NCI-H146 (cell line): ENCODE measurements at places on chromosomes 7 and 10.

DNA sequence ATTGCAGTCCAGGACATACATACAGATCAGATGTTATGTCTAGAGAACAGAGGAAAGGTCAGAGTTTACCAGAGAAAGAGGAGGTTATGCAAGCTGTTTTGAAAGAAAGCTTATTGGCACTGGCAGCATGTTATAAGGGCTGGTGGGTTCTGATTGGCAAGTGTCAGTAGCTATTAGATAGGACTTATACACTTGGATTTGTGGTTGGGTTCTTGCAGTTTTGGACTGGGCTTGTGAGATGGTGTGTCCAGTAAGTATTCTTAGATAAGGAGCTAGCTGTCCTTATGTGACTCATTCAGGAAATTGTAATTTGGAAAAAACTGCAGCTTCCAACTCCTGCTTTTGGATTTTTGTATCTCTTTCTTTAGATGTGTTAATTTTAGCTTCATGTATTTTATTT, 130.7 kb upstream of the NAMPT start:
- DNase-seq, result no peak

- no peak for DNase-seq
Measured at GRCh38 chr10:6035101-6035834, 26.9 kb downstream of the IL2RA start.

DNA sequence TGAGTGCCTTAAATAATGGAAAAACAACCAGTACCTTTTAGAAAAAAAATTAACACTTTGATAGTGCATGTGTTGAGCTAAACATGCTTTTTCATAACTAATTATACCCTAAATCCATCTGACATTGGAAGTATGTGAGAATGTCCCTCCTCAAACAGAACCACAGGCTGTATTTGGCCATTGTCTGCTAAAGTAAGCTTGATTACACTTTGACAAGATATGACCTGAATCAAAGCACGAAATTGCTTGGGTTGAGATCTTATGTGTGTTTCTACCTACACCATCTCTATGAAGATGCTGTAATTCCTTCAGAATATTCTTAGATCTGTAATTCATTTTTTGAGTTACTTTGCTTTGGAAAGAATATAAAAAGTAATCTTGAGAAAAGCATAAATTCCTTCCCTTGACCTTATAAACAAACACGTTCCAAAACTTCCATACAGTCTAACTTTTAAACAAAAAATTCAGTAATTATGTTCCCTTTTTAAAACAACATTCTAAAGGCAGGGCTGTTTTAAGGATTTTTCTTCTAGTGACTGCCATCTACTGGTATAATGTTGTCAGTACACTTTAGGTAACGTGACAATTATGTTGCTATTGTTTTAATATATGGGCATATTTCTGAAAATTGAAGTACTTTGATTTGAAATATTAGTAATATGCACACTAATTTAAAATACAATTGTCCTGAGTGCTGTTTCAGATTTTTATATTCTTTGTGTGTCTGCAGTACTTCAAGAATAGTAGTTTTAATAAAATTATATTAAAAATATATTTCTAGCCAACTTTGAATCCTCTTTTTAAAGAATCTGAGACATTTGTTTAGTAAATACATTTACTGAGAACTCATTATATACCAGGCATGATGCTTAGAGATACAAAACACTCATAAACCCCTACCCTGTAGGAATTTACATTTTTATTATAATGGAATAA, 20.9 kb downstream of the CD36 start:
- DNase-seq, result peak; percentile 34

GRCh38 chr7:2894118-2894940, 50.2 kb upstream of the GNA12 start:
- peak; percentile 41 for DNase-seq

DNA sequence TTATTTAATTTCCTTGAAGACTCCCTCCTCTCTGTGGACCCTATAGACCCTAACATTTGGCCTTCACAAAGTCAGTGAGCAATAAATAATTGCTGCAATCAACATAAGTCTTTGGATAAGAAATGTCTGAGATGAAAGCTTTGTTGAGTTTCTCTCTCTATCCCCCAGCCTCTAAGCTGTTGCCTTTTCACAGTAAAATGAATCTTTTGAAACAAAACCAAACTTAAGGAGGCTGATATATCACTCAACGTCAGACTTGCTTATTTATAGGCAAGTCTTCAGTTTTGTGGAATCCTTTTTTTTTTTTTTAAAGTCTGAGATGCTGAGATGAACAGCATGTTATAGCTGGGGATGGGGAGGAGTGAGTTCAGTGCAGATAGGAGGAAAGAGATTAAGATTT, 10.0 kb downstream of the CPED1 start:
- DNase-seq, result no peak

- no peak for DNase-seq
Measured at GRCh38 chr7:152203095-152203494, 177.6 kb downstream of the GALNT11 start.

DNA sequence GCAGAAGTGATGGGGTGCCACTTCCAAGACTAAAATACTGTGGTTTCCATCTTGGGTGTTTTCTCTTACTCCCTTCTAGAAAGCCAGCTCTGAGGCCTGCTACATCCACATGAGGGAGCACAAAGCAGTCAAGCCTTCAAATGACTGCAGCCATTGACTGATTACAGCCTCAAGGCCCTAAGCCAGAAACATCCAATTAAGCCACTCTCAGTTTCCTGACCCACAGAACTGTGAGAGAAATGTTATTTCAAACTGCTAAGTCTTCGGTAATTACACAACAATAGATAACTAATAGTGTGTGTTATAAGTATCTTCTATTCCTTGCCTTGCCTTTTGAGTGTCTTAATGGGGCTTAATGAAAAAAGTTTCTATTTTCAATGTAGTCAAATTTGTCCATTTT, 24.8 kb downstream of the BRAF start:
- DNase-seq, result no peak

DNA sequence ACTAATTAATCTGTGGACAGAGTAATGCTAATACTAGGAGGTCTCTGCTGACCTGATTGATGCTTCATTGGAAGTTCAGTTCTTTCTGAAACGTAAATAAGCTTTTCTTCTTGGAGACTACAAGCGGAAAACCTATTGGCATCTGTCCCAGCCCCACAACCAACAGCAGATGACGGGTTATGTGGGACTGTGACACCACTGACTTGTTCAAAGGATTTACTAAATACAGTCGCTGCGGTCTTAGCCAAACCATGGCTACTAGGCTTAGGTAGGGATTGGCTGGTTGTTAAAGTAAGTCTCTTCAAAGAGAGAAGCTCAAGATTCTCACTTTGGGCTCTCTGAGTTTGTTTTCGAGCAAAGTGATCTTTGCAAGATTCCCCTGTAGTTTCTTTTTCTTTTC, 68.3 kb downstream of the HYCC1 start:
- DNase-seq, result no peak

- no peak for DNase-seq
Measured at GRCh38 chr10:119517235-119518141, 25.0 kb downstream of the RGS10 start.

DNA sequence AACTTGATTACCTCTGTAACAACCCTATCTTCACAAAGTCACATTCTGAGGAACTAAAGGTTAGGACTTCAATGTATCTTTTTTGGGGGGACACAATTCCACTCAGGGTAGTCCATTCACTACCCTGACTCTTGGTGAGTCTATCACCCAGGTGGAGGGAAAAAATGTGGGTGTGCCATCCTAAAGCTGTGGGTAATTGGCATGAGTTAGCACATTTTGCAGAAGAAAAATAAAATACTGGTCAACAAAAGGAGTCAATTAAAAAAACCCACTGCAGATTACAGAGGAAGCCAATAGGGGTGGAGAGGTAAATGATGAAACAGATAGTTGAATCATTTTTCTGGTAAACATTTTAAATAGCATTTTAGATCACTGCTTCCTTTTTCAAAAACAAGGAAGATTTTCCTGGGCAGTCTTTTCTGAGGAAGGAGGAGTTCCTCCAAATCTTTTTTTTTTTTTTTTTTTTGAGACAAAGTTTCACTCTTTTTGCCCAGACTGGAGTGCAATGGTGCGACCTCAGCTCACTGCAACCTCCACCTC, 5.1 kb upstream of the BLVRA start:
- no peak for DNase-seq

DNA sequence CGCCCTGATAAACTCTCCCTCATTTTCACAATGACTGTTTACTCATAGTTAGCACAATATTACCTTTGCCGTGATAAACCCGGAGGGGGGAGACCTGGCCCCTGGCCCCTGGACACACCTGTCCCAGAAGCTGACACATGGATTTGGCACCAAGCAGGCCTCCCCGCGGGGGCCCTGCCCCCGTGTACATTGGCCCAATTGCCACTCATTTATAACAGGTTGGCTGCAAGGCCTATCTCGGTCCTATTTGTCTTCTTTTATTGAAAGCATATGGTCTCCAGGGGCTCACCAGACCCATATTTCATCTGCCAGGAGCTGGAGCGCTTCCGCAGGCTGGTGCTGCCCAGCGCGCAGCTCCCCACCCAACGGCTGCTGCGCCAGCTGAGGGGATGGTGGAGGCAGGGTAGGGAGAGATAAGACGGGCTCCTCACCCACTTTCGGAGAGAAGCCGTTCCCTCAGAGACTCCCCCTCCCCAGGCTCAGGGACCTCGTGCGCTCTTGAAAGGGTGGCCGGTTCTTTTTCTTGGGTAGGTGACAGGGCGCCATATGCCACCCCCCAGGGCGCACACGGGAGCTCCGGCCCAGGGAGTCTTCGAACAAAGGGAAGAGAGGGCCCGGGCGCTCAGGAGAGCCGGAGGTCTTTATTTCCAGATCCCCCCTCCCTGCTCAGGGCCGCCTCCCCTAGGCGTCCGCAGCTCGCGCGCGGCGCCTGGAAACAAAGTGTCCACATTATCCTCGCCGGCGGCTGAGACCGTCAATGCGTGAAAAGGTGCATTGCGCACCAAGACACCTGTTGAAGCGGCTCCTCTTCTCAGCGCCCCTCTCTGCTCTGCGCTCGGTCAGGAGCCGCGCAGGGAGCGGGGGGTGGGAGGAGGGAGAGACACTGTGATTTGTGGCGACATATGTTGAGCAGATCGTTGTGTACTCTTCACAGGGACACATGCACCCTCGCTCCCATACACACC, 4.3 kb upstream of the NEUROG3 start:
- peak; percentile 76 for DNase-seq

- DNase-seq, result no peak
Measured at GRCh38 chr10:79293841-79294581, 53.3 kb upstream of the PPIF start.

- peak; percentile 30 for DNase-seq
Measured at GRCh38 chr7:128790315-128791041, 1.3 kb upstream of the CCDC136 start.

DNA sequence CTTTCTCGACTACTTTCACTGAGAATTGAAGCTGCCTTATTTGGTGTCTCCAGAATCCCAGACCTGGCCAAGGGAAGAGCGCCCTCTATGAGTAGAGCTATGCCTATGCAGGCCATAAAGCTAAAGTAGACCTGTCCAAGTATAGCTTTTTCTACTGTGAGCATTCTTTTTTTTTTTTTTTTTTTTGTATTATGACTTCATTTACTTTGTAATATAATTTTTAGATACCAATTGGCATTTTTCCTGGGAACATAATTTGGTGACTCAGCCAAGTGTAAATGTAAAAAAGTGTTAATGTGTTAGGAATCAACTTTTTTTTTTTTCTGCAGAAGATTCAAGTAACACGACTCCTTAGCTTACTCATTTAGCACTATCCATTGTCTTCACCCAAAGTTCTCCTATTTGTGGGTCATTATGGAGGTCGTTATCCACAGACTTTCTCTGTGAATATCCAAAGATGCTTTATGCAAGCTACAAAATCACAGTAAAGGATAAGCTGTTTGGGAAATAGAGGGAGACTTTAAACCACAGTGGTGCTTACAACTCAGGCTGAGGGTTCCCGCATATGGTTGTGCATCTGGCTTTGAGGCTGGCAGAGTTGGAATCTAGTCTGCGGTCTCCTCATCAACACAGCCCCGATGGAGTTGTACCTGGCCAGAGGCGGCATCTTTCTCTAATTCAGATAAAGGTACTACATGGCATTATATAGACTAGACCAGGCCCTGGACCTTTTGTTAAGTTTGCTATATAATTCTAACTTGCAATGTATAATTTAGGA, 1040.2 kb upstream of the SORCS1 start:
- no peak for DNase-seq

DNA sequence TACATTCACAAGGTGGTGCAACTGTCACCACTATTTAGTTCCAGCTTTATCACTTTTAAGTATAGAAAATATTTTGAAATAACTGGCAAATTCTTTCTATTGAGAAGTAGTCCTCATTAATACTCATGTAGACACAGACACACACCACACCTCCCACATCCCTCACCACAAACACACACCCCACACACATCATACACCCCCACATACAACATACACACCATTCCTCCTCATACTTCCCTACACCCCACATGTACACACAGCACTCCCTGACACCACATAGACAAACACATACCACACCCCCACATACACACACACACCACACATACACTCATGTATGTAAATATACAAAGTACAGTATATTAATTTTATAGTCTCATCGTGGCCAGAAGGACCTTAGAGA, 178.8 kb downstream of the LRMDA start:
- DNase-seq, result no peak

DNA sequence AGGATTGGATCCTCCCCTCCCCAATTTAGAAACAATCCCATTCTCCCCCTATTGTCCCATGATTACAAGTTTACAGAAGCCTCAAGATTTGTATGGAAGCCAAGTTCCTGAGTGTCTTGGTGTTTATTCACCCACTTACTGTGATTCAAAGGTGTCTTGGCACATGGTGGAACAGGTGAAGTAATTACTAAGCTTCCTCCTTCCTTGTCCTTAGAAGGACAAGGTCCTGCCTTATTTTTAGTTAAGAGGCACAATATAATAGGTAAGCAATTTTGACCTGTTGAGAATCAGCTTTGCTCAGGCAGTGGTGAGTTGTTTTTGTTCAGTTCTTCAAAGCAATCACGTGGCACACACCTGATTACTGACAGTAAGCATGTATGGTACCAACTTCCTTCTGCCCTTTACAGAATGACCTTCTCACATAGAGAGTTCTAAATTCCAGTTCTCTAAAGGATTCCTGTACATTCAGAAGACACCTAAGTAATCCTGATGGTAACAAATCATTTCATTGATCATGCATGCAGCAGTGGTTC, 60.7 kb upstream of the SLC13A1 start:
- no peak for DNase-seq

- DNase-seq, result no peak
Measured at GRCh38 chr7:118259115-118259514, 34.6 kb downstream of the ANKRD7 start.

DNA sequence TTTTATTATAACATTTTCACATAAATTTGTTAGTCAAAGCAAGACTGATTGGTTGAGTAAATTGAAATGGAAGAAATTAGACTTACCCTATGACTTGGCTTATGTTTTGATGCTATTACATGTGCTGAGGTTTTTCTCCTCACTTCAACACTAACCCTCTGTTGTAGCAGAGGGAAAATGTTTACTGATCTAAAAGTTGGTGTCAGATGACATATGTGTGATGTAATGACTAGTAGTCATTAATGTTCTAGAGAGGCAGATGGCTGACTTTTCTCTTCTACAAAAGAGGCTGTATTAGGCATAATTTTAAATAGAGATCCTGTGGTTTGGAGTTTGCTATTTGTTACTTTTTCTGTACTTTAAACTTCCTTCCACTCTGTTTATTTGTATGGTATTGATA, 266.0 kb downstream of the BBS9 start:
- peak; percentile 12 for DNase-seq

- peak; percentile 63 for DNase-seq
Measured at GRCh38 chr7:106717955-106718871, 57.3 kb upstream of the CCDC71L start.

GRCh38 chr10:112052166-112052565, 131.4 kb downstream of the GPAM start:
- DNase-seq, result no peak

- DNase-seq, result no peak
Measured at GRCh38 chr7:143368387-143368786, 5.9 kb upstream of the FAM131B start.

- DNase-seq, result no peak
Measured at GRCh38 chr7:97117035-97117371, 495 bp upstream of the SDHAF3 start.
